ENCODE measurements at places on chromosomes 7 and 10. TPM values are rescaled to one million over a fixed set of nuclear protein-coding genes. Genes with fewer than 3 reads are reported as not detected.

ZNF365 gene
- not detected for total RNA-seq

ACTL6B gene
- total RNA-seq: not detected

TLL2 gene
- total RNA-seq: 0.13 TPM

FKBP6 gene
- total RNA-seq: not detected

- peaks cover 16% of the 10 kb centered on the region for H3K27me3 ChIP-seq
- H3K36me3 ChIP-seq: no peaks in the 10 kb centered on the region
- no peaks in the 10 kb centered on the region for H3K4me1 ChIP-seq
- H3K27ac ChIP-seq: peak overlapping the region; percentile 13
- DNase-seq: no peak
Measured at GRCh38 chr10:133179651-133180050, 19.6 kb downstream of the KNDC1 start.

GRCh38 chr7:7569615-7570014, 2.9 kb downstream of the MIOS start:
- H3K27ac ChIP-seq: peak overlapping the region; percentile 91
- DNase-seq: no peak
- H3K4me3 ChIP-seq: peak overlapping the region; percentile 82
- H3K36me3 ChIP-seq: no peaks in the 10 kb centered on the region

- no peak overlapping the region for H3K4me3 ChIP-seq
- H3K27ac ChIP-seq: no peak overlapping the region
Measured at GRCh38 chr10:85671530-85671929, 695.1 kb downstream of the GRID1 start.

DNA sequence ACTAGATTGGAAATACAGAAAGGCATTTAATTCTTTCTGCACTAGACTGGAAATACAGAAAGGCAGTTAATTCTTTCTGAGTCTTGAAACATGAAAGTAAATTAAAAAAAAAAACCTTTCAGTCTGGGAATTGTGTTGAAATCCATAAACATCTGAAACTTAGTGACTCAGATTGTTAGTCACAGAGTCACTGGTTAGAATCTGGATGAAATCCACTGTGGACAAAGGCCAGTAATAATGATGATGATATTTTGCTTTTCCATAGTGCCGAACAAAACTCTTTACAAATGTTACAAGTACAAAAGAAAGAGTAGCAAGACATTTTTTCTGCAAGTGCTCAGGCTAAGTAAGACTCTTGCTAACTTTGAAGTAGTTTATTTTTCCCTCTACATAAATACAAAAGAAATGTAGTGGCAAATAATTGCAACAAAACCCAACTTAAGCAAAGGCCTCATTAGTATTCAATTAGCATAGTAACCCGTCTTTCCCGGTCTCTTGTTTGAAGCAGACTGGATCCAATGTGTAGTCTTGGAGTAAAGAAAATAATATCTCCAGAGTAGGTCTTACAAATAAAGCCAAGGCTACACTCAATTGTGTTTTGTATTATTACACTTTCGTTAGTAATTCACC, 5.8 kb upstream of the PRTFDC1 start:
- no peak overlapping the region for H3K27ac ChIP-seq
- H3K27me3 ChIP-seq: no peaks in the 10 kb centered on the region
- H3K4me3 ChIP-seq: no peak overlapping the region
- peaks cover 5% of the 10 kb centered on the region for H3K4me1 ChIP-seq
- no peaks in the 10 kb centered on the region for H3K36me3 ChIP-seq

DNA sequence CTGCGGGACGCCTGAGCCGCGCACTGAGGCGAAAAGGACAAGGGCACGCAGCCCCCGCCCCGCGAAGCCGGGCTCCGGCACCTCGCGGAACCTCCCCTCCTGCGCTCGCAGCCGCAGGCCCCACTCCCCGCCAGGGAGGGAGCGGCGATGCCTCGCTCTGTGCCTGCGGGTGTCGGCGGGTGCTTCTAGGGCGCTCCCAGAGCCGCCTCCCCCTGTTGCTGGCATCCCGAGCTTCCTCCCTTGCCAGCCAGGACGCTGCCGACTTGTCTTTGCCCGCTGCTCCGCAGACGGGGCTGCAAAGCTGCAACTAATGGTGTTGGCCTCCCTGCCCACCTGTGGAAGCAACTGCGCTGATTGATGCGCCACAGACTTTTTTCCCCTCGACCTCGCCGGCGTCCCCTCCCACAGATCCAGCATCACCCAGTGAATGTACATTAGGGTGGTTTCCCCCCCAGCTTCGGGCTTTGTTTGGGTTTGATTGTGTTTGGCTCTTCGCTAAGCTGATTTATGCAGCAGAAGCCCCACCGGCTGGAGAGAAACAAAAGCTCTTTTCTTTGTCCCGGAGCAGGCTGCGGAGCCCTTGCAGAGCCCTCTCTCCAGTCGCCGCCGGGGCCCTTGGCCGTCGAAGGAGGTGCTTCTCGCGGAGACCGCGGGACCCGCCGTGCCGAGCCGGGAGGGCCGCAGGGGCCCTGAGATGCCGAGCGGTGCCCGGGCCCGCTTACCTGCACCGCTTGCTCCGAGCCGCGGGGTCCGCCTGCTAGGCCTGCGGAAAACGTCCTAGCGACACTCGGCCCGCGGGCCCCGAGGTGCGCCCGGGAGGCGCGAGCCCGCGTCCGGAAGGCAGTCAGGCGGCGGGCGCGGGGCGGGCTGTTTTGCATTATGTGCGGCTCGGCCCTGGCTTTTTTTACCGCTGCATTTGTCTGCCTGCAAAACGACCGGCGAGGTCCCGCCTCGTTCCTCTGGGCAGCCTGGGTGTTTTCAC, 519 bp downstream of the ITGB8 start:
- DNase-seq: no peak
- H3K4me1 ChIP-seq: peaks cover 12% of the 10 kb centered on the region
- peak overlapping the region; percentile 81 for H3K4me3 ChIP-seq
- peaks cover 48% of the 10 kb centered on the region for H3K27me3 ChIP-seq
- H3K27ac ChIP-seq: no peak overlapping the region

DNA sequence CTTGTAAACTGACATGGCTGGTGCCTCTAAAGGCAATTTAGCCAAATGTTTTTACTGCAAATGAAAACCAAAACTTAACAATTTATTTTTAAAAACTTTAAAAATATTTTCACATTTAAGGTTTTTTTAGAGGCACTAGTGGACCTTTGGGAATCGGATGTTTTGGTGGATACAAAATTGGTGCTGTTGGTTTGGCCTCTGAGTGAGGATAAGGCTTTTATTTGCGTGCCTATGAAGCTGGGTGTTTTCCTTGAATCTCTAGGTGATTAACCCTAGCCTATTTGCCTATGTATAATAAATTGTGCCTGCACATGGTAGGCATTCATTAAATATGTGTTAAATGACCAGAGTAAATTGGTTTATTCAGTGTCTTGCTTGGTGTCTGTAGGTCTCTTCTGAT, 2.9 kb upstream of the SGCE start:
- no peak overlapping the region for H3K4me3 ChIP-seq
- H3K36me3 ChIP-seq: no peaks in the 10 kb centered on the region
- H3K27me3 ChIP-seq: peaks cover 10% of the 10 kb centered on the region
- peaks cover 23% of the 10 kb centered on the region for H3K4me1 ChIP-seq

DNA sequence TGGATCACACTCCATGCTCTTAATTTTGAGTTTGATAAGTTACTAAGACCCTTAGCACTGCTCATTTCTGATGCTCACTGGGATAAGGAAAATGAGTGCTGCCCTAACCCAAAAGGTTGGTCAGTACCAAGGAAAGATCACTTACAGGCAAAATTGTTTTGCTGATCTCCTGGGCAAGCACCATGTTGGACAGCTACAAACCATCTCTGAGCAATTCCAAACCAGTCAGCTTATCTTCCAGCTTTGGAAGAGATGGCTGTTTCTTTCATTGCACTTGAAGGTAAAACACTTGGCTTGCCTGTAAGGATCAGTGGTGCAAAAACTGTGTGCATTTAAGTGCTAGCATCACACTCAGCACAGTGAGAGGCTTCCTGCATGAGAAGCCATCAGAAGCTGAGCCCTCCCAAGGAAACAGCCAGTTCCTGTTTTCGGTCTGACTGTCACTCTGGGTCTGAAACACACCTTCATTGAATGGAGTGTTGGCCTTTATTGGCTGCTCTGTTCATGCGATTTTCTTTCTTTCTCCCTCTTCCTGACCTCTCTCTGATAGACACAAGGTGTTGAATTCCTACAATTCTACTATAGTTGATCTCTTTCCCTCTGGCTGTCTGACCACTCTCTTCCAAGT, 126.4 kb upstream of the GHITM start:
- no peaks in the 10 kb centered on the region for H3K4me1 ChIP-seq
- H3K4me3 ChIP-seq: no peak overlapping the region
- peaks cover 71% of the 10 kb centered on the region for H3K27me3 ChIP-seq
- H3K36me3 ChIP-seq: no peaks in the 10 kb centered on the region
- no peak for DNase-seq

DNA sequence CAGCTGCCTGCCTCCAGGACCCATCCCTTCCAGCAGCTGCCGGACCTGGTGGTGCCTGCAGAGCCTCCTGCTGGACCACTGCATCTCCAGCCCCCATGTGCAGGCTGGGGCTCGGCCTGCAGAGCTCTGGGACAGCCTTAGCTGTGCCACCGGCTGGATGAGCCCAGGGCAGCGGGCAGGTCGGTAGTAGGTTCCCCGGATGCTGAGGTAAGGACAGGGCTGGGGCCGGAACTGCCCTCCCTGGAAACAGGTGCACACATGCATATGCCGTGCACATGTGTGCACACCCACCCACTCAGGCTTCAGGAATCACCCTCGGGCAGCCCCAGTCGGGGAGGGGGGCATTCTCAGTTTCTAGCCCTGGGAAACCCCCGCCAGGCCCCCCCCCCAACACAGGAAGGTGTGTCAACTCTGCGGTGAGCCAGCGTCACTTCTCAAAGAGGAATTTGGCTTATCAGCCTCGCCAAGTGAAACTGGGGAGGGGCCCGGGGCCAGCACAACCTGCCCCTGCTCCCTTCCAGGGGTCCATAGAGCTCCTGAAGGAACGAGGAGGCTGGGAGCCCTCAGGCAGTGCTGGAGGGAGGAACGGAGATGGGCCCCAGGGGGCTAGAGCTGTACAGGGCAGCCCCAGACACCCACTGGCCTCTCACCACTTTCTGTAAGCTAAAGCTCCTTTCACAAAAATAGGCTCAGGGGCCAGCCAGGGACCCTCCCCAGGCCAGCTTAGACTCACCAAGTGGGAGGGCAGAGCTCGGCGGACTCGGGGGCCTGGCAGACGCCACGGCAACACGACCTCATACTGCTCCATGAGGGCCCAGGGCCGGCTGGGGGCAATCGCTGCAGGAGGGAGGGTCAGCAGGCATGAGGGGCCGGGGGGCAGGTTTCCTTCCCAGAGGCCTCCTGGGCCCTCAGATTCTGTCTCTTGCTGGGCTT, 1.7 kb downstream of the ADAM8 start:
- H3K4me3 ChIP-seq: peak overlapping the region; percentile 88
- peaks cover 4% of the 10 kb centered on the region for H3K4me1 ChIP-seq

DNA sequence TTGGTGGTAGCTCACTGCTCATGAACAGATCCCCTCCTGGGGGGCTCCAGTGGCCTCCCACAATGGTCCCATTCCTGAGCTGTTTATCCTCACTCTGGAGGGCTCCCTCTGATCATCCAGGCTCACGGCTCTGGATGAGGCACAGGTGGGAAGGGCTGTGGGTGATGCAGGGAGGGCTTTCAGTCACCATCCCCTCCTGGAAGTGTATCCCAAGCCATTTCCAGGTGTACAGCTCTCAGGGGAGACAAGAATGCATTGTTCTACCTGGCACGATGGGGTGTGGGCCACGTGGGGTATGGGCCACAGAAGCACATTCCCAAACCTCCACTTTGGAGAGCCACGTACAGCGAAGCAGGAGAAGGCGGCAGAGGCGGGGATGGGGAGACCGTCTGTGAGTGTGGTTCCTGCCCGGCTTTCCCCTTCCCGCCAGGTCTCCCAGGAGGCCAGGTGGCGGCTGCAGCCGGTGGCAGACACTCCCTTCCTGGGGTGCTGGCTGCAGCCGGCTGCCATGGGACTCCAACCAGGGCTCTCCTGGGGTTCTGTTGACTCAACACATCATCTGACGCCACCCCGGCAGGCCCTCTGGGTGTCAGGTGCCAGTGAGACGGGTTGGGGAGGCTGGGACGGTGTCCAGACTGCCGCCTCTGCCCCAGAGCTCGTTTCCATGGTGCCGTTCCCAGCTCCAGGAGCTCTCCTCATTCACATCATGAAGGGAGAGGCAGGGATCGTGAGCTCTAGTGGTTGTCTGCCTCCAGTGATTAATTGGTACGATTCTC, 169.7 kb upstream of the RHEB start:
- H3K4me1 ChIP-seq: peaks cover 2% of the 10 kb centered on the region
- H3K4me3 ChIP-seq: no peak overlapping the region
- H3K36me3 ChIP-seq: peaks cover 2% of the 10 kb centered on the region
- no peak for DNase-seq
- no peak overlapping the region for H3K27ac ChIP-seq

GRCh38 chr10:77872947-77873535, 53.5 kb downstream of the DLG5 start:
- H3K36me3 ChIP-seq: no peaks in the 10 kb centered on the region
- no peak for DNase-seq
- no peaks in the 10 kb centered on the region for H3K27me3 ChIP-seq
- peak overlapping the region; percentile 72 for H3K4me3 ChIP-seq
- H3K27ac ChIP-seq: peak overlapping the region; percentile 81

- H3K27ac ChIP-seq: no peak overlapping the region
- peaks cover 10% of the 10 kb centered on the region for H3K27me3 ChIP-seq
- no peaks in the 10 kb centered on the region for H3K36me3 ChIP-seq
- no peak overlapping the region for H3K4me3 ChIP-seq
- no peaks in the 10 kb centered on the region for H3K4me1 ChIP-seq
- no peak for DNase-seq
Measured at GRCh38 chr10:69644658-69645295, 14.7 kb downstream of the FAM241B start.

GRCh38 chr7:9231630-9232121, 798.3 kb downstream of the NXPH1 start:
- H3K4me3 ChIP-seq: no peak overlapping the region
- H3K36me3 ChIP-seq: no peaks in the 10 kb centered on the region
- DNase-seq: no peak
- no peaks in the 10 kb centered on the region for H3K4me1 ChIP-seq
- no peaks in the 10 kb centered on the region for H3K27me3 ChIP-seq

DNA sequence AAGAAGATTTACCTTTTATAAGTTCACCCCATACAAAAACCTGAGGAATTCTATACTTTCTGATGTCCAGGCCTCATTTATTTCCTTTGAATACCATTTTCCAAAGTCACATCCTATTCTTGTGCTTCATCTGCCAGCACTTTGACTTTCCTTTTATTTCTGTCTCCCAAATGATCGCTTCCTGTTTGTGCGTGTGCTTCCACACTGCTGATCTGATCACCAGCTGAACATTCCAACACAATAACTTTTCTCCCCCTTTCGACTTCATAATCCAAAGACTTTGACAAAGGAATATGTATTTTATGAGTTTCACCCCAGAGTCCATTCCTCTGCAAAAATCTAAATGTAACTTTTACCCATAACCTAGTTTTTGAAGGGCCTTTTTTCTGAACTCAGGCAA, 3.1 kb downstream of the ELAPOR2 start:
- H3K27ac ChIP-seq: no peak overlapping the region
- H3K27me3 ChIP-seq: peaks cover 7% of the 10 kb centered on the region
- H3K4me3 ChIP-seq: no peak overlapping the region
- peaks cover 4% of the 10 kb centered on the region for H3K36me3 ChIP-seq
- no peak for DNase-seq
- peaks cover 16% of the 10 kb centered on the region for H3K4me1 ChIP-seq

GRCh38 chr10:101797403-101798059, 14.3 kb upstream of the NPM3 start:
- peak overlapping the region; percentile 15 for H3K27ac ChIP-seq
- no peak overlapping the region for H3K4me3 ChIP-seq
- H3K36me3 ChIP-seq: peaks cover 31% of the 10 kb centered on the region
- H3K4me1 ChIP-seq: peaks cover 40% of the 10 kb centered on the region
- H3K27me3 ChIP-seq: no peaks in the 10 kb centered on the region

- H3K4me3 ChIP-seq: peak overlapping the region; percentile 100
- H3K27me3 ChIP-seq: no peaks in the 10 kb centered on the region
- H3K27ac ChIP-seq: peak overlapping the region; percentile 99
- no peak for DNase-seq
- peaks cover 46% of the 10 kb centered on the region for H3K4me1 ChIP-seq
- H3K36me3 ChIP-seq: peaks cover 4% of the 10 kb centered on the region
Measured at GRCh38 chr10:130111852-130112180, 1.2 kb upstream of the C10orf143 start.
